ENCODE measurements at places on chromosomes 3 and 15.
A peak's percentile ranks its signal among the peaks of the same experiment; 100 is the strongest.

DNA sequence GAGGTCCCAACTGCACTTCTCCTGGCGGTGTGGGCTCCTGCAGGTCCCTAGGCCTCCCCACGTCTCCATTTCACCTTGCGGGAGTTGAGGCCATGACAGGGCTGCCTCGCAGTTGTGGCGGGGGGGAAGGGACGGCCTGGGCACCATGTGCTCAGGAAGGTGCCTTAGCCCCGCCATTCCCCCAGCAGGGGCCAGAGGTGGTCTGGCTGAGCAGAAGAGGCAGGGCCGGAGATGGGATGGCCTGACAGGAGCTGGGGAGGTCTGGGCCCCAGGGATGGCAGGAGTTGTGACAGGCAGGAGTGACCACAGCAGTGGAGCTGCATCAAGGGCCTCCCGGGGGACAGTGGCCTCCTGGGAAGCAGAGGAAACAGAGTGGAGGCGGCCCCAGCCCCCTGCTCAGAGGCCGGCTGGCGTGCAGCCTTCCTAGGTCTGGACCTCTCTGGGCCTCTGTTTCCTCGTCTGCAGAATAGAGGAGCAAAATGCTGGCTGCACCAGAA lies 18.7 kb upstream of the KLF15 start:
- DNase-seq: no peak

DNA sequence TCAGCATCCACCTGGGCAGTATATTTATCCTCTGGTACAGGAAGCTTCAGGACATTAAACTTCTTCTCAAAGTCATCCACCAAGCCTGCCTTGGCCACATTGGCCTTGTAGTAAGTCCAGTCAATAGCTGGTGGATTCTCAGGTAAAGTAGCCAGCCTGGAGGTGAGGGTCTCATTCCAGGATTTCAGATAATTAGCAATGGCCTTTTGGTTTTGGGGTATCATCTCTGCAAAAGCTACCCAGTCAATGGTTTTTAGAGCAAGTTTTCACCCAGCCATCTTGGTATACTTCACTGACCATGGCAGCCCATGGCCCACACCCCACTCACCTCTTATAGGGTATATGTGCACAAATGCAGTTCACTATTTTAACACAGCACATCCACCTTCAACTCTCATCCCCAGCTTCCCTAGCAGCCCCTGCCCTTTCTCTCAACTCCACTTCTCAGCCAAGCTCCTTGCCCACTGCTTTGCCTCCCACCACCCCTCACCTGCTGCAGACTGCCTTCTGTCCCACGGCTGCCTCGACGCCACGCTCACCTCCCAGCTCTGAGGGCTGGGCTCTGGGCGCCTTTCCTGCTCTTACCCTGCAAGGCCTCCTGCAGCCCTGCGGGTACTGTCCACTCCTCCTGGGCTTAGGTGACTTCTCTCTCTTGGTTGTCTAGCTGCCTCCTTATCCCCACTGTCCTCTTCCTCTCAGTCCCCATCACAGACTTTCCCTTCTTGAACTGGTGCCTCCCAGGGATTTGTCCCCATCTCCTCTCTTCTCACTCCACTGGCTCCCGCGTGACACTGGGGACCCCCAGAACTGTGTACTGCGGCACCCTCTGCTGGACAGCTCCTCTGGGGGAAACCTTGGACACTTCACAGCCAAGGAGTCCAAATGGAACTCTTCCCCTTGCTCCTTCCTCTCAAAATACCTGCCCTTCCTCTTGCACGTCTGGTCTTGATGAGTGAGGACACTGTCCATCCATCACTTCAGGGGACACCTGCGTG lies 1.7 kb upstream of the TGM5 start:
- no peak for DNase-seq

DNA sequence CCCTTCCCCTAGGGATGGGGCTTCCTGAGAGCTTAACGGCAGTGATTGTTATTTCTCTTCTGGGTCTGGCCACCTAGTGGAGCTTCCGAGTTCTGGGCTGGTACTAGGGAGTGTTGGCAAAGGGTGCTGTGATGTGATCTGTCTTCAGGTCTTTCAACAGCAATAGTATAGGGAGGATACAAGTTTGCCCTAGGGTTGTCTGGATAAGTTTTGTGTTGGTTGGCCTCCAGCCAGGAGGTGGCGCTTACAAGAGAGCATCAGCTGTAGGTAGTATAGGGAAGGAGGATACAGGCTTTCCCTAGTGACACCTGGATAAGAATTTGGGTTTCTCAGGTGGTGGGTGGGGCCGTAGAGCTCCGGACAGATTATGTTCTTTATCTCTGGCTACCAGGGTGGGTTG lies 19.2 kb upstream of the CPOX start:
- no peak for DNase-seq

GRCh38 chr3:187719628-187720336 lies 17.4 kb upstream of the RTP2 start:
- DNase-seq: peak; percentile 51

DNA sequence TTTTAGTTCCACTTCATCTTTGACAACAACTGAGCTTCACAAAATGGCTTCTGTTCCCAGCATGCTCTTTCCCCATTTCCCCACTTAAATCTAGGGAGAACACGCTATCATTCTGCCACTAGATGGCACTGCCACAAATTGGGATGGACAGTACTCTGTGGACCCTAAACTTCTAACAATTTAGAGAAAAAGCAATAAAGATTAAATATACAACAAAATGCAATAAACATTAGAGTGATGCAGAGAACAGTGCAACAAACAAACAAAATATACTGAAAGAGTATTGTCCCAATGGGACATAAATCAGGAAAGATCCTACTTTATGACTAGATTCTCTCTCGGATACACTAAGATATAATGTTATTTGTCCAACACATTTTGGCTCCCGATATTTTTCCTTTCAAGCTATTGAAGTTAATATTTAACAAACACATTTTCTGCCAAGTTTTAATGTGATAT lies 169.7 kb upstream of the TMCO5A start:
- DNase-seq: peak; percentile 64

GRCh38 chr15:47822048-47822447 lies 104.7 kb downstream of the SEMA6D start:
- no peak for DNase-seq

DNA sequence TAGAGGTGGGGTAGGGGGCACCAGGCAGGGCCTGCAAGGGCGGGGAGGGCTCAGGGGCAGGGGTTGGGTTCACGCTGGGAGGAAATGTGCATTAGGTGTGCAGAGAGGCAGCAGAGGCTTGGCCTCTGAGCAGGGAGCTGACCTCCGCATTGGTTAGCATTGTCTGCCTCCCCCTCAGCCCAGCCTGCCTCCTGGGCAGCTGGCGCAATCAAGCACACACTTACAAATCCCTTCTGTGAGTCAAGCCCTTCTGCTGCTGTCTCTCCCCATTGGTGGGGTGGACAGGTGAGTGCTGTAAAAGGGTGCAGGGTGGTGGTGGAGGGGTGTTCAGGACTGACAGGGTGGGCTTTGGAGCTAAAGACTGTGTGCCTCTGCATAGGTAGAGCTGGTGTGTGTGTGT lies 9.3 kb downstream of the LOXL1 start:
- no peak for DNase-seq

- no peak for DNase-seq
Measured at GRCh38 chr3:52232279-52233107, 6.5 kb downstream of the TWF2 start.

GRCh38 chr3:75140904-75141615 lies 523.1 kb upstream of the FRG2C start:
- no peak for DNase-seq

- DNase-seq: no peak
Measured at GRCh38 chr15:39997031-39997430, 42.0 kb downstream of the SRP14 start.

GRCh38 chr15:38920966-38921365 lies 356.4 kb upstream of the RASGRP1 start:
- DNase-seq: no peak

GRCh38 chr3:179260949-179261765 lies 10.2 kb upstream of the KCNMB3 start:
- DNase-seq: peak; percentile 93

DNA sequence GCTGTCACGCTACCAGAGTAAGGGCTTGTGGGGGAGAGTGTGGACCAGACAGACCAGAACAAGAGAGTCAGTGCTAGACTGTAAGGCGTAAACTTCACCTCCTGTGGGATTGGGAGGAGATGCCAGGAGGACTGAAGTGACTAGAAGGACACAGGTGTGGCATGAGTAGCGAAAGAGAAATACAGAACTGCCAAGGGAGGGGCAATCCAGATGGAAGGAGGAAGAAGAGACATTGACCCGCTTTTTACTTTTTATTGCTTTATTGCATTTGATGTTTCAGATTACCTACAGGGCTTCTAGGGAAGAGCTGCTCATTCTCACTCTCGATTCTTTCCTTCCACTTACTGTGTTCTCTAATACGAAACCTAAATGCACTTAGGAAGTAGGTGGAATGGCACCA lies 2.1 kb downstream of the POGLUT1 start:
- no peak for DNase-seq

DNA sequence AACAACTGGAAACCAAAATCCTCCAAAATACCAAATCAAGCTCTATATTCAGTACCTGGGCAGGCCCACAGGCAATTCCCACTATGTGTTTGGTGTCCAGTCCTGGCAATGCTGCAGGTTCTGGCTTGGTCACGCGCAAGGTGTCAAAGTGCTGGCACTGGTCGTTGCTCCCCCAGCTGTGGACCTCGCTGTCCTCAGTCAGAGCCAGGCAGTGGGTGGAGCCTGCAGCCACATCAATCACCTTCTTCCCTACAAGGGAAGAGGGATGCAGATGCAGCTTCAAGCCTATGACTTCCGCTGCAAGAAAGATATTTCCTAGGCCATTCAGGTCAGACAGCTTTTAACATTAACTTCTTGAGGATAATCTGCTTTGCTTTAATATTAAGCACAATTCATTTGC lies 61.3 kb downstream of the HERC2 start:
- no peak for DNase-seq

DNA sequence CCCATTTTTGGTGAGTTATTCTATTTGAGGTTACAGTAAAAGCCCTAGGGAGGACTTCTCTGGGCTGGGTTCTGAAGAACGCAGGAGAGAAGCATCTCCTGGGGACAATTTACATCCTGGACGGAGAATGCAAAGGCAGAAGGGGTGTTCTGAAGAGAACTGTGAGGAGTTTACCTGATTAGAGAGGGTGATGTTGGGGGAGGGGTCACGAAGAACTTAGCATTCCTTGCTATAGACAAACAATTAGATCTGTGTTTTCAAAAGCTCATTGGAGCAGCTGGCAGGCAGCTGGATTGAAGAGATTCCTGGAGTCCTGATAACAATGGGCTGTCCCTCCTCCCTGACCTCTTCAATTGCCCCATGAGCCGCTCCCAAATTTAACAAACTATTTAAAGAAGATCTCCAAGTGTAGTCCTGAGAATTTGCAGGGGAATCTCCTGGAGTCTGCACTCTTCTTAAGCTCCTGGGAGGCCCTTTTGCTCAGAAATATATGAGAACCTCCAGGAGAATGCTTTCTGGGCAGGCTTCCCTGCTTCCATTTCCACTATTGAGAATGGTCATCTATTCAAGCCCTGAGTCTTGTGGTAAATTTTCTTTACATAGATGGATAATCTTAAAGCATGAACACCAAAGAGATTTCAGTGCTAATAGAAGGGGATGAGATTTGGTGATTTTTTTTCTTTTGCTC lies 55.3 kb downstream of the ARHGAP31 start:
- DNase-seq: no peak

- DNase-seq: peak; percentile 25
Measured at GRCh38 chr3:139434764-139435307, 41.5 kb downstream of the RBP2 start.

- DNase-seq: no peak
Measured at GRCh38 chr3:181887685-181888084, 176.0 kb downstream of the SOX2 start.

Measured in stomach (tissue), 19 donors.